A172 (cell line): ENCODE measurements at places on chromosomes 2 and 18. TPM values are rescaled to one million over a fixed set of nuclear protein-coding genes. Genes with fewer than 3 reads are reported as not detected.

GRCh38 chr18:27967913-27968824, 208.8 kb downstream of the CDH2 start:
- no peak for DNase-seq

- DNase-seq: no peak
Measured at GRCh38 chr18:58190842-58191530, 147.0 kb downstream of the NEDD4L start.

GRCh38 chr2:88452980-88453582, 588 bp upstream of the FOXI3 start:
- DNase-seq: no peak

GRCh38 chr2:174591740-174592139, 5.9 kb downstream of the WIPF1 start:
- no peak for DNase-seq

DNA sequence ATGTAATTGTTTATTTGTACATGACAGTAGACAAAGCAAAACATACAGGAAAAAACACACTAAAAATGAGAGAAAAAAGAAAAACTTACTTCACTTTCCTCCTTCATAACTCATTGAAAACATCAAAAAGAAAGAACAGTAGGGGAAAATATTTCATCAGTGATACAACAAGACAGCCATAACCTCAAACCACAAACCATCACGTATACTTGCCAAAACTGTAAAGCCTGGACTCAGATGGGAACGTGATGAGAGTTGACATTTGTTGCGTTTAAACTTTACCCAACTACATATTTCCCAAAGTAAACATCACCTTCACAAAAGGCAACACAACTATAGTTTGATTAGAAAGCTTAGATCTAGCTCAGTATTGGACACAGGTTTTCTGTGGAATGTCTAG, 278.2 kb upstream of the COL3A1 start:
- DNase-seq: peak; percentile 58

The UNC50 gene
- total RNA-seq: 79.9 and 87.2 TPM in 2 replicates
